Epithelial cell of prostate (primary cell): ENCODE measurements at places on chromosomes 4 and X.

DNA sequence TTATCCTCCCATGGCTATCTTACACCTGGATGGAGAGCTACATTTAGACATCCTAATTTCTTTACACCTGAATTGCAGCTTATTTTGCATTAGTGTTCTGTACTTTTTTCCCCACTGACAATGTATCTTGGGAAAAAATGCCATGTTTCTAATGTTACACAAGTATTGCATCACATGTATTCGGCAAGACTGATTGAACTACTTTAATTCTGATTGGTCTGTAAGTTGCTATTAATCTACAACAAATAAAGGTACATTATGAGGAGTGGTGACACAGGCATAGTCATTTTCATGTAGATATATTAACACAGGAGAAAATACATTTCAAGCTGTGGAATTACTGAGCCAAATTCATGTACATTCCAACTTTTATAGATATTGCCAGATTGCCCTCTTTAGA is 558.0 kb downstream of the TRIML1 start:
- DNase-seq, result no peak

DNA sequence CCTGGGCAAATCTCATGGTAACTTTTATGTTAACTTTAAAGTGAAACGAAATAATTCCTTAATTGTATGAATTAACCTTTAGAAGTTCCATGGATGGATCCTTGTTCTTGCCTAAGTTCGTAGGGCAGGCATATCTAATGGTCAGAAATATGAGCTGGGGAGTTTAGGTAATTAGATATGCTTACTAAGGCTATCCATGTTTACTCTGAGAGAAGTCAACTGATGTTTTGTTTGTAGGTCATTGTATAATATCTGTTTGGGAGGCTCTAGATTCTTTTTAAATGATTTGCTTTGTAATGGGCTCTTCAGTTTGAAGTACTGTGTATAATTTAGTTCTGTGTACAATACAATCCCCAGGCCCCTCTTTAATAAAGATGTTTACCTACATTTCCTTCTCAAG is 117.0 kb downstream of the DCK start:
- no peak for DNase-seq

GRCh38 chr4:76993787-76994641 is 44.5 kb downstream of the SEPTIN11 start:
- DNase-seq, result no peak

GRCh38 chr4:185865901-185866328 is 53.9 kb upstream of the SORBS2 start:
- DNase-seq, result peak; percentile 20

GRCh38 chrX:1002611-1003010 is 209.8 kb downstream of the CRLF2 start:
- no peak for DNase-seq

- DNase-seq, result no peak
These were observed 19.5 kb upstream of the CCNI start for GRCh38 chr4:77095101-77095821.

GRCh38 chr4:146370841-146371240 is 150.9 kb downstream of the SLC10A7 start:
- DNase-seq, result no peak

DNA sequence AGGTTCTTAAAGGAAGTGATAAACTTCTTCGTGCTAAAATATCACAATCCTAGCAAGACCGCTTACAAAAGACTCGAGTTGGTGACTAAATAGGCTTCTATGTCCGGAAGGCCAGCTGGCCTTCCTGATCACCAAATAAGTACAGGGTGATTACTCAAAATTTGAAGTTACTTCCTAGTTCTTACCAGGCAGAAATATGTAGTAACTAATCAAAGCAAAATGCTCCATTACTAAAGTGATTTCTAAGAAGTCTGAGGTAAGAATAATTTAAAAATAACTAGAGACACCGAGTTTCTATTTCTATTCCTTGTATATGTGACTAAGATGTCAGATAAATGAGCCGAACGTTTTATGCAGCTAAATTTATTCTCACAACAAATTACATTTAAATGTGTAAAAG is 62.2 kb downstream of the NSUN7 start:
- DNase-seq, result no peak

- peak; percentile 12 for DNase-seq
These were observed 228.6 kb upstream of the TACR3 start for GRCh38 chr4:103948244-103949018.

DNA sequence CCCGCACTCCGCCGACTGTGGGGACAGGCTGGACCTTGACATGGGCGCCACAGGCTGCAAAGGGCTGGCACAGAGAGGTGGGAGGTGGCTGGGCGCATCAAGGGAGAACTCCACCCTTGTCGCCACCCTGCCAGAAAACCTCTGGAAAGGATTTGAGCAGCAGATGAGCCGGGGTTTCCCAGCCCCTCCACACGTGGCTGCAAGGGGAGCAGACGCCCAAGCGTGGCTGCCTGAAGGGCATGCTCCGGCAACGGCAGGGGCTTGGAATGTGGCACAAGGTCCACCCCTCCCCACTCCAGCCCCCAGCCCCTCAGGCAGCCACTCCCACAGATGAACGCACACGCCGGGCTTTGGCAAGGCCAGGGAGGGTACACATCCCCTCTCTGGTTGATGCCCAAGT is 4.6 kb downstream of the BGN start:
- DNase-seq, result no peak

DNA sequence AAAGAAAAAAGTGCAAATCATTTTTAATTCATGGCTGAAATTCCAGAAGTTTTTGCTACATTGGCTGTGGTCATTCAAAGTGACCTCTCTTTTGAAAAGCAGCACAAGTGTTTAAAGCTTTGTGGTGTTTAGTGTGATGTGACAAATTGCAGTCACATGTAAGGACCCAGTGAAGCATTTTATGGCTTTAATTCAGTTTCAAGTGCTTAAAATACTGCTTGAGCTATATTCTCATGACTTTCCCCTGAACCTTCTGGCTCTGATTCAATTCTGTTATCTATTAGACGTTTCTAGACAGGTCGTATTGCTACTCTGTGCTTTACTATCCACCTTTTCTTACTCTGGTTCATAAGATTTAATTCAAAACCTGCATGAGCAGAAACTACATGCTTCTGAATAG is 105.8 kb downstream of the FAT4 start:
- no peak for DNase-seq

DNA sequence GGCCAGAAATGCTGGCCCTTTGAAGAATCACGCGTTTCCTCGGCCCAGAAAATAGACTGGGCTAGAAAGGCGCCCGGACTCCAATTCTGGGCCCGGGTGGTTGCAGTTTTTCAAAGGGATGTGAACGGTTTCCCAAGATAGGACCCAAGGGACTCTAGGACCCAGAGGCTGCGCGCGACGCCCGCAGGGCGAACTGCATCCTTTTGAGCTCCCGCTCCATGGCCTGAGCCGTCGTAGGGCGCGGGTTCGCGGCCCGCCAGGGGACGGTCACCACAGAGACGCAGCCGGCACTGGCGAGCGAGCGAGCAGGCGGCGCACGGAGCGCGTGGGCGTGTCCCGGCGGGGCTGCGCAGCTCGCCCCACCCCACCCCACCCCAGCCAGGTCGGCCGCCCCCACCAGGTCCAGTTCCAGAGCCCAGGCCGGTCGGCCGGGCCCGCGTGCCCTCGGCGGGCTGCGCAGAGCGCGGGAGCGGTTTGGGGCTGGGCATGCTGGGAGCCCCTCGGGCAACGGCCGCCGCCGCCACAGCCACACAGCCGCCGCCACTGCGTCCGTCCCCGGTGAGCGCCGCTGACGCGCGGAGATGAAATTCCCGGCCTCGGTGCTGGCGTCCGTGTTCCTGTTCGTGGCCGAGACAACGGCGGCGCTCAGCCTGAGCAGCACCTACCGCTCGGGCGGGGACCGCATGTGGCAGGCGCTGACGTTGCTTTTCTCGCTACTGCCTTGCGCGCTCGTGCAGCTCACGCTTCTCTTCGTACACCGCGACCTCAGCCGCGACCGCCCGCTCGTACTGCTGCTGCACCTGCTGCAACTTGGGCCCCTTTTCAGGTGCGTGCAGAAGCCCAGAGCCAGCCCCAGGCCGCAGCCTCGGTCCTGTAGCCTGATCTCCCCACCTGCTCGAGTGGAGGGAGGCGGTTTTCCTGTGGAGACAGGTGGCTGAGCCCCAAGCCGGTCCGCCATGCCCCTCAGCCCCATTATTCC is at the start of gene XK:
TSS of gene XK (plus strand) at position 411 of the 979 bp plus-strand sequence. CDS start at position 582, 171 bp downstream.
- DNase-seq, result no peak

GRCh38 chr4:113873508-113873907 is 105.9 kb downstream of the ARSJ start:
- no peak for DNase-seq

- DNase-seq, result no peak
These were observed 18.6 kb downstream of the CEP135 start for GRCh38 chr4:55967376-55967775.

- no peak for DNase-seq
These were observed 112.9 kb upstream of the C1QTNF7 start for GRCh38 chr4:15314974-15315373.

- DNase-seq, result no peak
These were observed 113.0 kb downstream of the ARX start for GRCh38 chrX:24902806-24903205.

DNA sequence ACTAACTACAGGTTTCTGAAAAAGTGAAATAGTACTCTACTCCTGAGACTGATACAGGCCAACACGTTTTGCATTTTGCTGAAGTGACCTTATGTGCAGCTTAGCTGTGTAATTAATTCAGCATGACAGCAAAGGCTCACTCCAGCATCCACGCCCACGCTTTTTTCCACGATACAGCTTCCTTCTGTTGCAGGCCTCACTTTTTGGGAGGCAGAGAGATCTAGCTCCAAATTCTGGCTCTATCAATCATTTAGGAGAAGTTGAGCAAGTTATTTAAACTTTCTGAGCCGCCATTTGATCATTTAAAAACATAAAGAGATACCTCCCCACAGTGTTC is 160.3 kb downstream of the AFAP1 start:
- DNase-seq, result no peak

GRCh38 chr4:13857397-13857796 is 229.9 kb upstream of the BOD1L1 start:
- no peak for DNase-seq

GRCh38 chrX:143869018-143869417 is 14.9 kb upstream of the UBE2NL start:
- DNase-seq, result no peak

- no peak for DNase-seq
These were observed 89.8 kb upstream of the TNIP3 start for GRCh38 chr4:121253961-121254360.

- DNase-seq, result no peak
These were observed 177.7 kb downstream of the RBM46 start for GRCh38 chr4:154958621-154959358.

- DNase-seq, result no peak
These were observed 9.8 kb upstream of the ANXA5 start for GRCh38 chr4:121706595-121707021.

- DNase-seq, result peak; percentile 69
These were observed 58.2 kb downstream of the CD38 start for GRCh38 chr4:15836362-15836761.

DNA sequence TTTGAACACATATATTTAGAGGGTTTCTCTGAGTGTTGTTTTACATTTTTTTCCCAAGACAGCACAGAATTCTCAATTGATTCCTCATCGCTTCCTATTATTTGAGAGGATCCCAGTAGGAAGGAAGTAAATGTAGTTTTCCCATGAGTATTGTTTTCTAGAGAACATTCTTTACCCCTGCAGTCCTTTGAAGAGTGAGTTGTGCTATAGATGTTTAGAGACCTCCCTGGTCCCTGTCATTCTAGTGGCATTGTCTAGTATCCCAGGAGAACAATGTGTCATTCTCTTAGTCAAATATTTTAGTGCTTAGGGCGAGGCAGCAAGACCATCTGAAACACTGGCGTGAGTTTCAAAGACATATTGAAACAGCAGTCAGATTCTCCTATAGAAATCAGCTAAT is 32.5 kb downstream of the SORBS2 start:
- DNase-seq, result no peak

DNA sequence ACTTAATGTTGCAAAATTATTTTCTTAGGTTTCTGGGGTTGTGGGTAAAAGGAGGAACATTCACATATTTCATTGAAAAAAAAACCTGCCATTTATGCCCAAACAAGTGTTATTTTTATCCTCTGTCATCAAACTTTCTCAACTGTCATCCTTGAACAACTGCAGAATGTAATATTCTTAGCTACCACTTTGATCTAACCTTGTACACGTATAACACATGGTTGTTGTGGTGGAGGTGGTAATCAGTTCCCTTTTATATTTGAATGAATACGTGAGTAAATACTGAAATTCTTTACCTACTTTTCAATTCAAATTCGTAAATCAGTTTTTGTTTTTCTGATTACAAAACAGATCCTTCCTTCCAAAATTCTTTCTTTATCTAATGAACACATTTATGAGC is 3.8 kb upstream of the AMMECR1 start:
- DNase-seq, result no peak

- DNase-seq, result no peak
These were observed 1067.6 kb upstream of the FTHL17 start for GRCh38 chrX:32139476-32139875.

DNA sequence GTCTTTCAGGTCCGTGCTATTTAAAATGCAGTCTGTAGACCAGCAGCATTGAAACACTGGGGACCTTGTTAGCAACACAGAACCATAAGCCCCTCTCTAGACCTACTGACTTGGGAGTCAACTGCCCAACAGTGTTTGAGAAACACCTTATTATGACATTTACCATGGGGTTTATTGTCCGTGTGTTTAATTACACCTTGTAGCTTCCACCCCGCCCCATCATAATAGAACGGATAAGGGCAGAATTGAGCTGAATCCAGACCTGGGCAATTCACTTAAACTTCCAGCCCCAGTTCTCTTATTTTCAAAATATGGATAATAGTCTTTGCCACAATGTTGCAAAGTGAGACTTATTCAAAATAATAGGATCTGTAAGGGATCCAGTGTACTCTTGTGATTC is 30.6 kb upstream of the CLNK start:
- DNase-seq, result no peak

DNA sequence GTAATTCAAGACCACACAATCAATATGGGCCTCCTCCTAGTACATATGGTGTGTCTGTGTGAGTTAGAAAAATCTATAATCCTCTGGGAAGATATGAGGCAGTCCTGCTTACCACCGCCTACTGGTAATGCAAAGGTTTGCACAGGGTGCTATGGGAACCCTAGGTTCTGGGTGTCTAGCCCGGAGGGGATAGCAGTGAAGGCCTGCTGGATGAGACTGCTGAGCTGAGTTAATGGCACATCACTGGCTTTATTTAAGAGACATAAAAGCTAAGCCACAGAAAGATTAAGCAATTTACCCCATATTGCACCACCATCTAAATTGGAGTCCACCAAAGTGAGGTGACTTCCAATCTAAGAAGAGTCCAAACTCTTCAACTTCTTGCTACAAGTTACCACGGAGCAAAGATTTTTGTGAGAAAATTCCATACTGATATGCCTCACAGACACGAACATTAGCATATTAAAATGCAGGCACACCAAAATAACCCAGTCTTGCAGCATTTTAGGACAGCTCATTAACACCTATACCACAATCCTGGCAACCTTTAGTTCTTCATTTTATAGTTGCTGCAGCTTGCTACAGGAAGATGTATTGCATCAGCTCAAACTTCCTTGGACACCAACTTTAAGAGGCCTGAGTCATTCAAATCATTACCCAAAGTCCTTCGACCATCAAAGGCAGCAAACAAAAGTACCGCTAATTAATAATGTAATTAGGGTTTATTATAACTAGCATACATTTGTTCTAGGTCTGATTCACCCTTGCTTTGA is 13.7 kb downstream of the DGKK start:
- no peak for DNase-seq
